ENCODE measurements at places on chromosomes 5 and 9.

- no peak for DNase-seq
These were observed 286.3 kb downstream of the CDH18 start for GRCh38 chr5:19701731-19702130.

GRCh38 chr5:136793300-136793699 is 428.0 kb upstream of the TRPC7 start:
- DNase-seq, result no peak

DNA sequence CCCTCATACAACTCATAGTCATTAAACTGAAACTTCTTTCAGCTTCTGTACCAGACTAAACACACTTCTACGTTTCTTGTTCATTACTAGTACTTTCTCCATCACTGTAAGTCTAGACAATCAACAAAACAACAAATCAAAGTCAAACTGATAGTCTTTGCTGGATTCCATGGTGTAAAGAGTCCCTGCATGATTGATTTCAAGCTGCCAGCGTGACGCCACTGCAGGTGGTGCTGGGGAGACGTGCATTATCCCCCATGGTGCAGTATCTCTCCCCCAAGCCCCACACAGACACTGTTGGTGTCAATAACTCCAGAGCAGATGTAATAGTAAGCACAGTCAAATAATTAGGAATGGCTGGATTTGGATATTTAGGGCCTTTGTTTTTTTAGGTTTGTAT is 10.7 kb upstream of the SLC2A8 start:
- DNase-seq, result no peak

DNA sequence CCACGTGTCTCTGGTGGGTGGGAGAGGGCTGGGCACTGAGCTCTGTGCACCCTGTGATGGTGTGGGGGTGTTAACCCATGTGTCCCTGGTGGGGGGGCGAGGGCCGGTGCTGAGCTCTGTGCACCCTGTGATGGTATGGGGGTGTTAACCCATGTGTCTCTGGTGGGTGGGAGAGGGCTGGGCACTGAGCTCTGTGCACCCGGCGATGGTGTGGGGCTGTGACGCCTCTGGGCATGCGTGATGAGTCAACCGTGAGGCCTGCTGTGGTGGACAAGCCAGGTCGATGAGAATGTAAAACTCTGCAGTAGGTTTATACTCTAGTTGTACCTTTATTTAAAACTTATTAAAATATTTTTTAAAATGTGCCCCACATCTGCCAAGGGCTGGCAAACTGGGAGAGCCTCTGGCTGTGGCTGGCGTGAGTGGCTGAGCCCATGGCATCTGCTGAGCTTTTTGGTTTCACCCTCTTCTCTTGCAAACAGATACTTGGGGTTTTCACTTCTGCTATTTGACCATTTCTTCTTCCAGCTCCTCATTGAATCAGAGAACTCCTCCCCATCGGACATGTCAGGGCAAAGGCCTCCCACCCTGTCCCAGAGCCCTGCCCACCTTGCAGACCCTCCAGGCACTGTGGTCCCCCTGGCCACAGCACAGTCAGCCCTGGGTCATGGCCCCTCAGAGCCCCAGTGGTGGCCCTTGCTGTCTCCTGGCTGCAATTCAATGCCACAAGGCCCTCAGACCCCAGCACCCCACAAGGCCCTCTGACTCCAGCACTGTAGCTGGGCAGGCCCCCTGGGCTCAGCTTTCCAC is 18.5 kb upstream of the EXOC3 start:
- peak; percentile 92 for DNase-seq

DNA sequence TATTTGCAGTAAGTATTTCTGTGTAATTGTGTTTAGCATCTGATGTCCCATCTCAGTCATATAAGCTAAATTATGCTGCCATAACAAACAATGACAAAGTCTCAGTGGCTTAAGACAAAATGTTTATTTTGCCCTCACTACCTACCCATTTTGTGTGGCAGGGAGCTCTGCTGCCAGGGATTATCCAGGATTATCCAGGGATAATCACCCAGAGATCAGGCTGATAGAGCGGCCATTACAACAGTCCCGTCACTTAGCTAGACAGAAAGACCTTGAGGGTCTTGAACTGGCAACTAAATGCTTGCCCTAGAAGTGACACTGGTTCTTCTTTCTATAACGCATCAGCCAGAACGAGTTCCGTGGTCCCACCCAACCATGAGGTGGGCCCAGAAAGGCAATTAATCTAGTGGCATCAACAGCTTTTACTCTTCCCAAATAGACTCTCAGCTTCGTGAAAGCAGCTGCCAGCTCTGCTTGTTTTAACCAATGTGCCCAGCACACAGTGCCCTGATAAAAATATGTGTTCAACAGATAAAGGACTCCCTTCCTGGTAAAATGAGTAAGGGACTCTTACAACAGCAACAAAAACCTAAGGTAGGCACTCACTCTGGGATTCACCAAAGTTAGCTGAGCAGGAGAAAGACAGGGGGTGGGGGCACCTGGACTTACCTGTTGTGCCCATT is 22.8 kb downstream of the CCDC69 start:
- no peak for DNase-seq

- DNase-seq, result no peak
These were observed 80.4 kb downstream of the TEK start for GRCh38 chr9:27189426-27189825.

DNA sequence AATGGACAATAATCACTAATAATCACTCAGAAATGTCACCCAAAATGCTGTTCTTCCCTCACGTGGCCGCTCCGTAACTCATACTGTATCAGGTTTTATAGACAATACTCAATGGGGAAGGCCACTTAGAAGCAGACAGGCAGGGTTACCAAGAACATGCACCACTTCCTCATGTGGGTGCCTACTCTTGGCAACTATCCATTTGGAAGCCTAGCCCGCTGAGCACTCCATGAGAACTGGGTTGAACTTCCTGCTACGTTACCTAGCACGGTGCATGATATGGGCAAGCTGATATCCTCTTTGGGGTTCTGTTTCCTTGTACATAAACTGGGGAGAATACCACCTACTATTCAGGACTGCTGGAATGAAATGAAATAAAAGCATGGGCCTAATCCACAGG is 14.3 kb downstream of the DAP start:
- DNase-seq, result peak; percentile 87

DNA sequence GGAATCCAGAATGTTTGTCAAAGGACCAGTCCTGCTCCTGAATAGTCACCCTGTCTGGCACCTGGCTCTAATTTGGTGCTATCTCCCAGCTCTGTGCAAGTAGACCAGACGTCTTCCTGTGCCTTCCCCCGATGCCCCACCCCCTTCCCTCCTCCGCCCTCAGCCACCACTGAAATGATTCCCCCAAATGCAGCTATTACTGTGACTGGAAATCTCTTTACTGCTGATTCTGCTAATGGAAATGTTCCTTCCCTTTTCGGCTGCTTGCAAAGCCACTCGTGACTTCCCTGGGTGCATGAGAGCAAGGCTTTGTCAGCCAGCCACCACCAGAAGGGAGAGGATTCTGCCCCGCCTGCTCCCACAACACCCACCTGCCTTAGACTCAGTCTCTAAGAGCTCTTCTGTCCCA is 11.4 kb downstream of the ASTN2 start:
- no peak for DNase-seq

GRCh38 chr9:32503008-32503407 is 23.0 kb downstream of the RIGI start:
- no peak for DNase-seq

- no peak for DNase-seq
These were observed 7.2 kb downstream of the SLC2A6 start for GRCh38 chr9:133471551-133472276.

DNA sequence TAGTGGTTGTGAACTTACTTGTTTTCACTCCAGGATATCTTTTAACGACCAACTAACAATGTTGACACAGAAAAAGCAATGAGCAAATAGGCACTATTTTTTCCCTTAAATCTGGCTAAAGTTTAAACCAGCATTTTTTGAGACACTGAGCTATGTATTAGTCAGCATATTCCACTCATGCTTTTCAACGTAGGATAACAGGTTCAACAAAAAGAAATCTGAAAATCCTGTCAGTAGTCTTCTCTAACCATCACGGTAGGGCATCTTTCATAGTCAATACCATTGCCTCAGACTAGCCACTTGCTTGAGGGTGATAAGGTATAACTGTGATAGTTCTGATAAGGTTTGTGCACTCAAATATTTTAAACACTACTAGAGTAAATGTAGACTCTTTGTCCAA is 1177.3 kb upstream of the NUDT12 start:
- DNase-seq, result no peak

- DNase-seq, result peak; percentile 54
These were observed 1111.1 kb downstream of the TAF11L14 start for GRCh38 chr5:18745042-18745987.

DNA sequence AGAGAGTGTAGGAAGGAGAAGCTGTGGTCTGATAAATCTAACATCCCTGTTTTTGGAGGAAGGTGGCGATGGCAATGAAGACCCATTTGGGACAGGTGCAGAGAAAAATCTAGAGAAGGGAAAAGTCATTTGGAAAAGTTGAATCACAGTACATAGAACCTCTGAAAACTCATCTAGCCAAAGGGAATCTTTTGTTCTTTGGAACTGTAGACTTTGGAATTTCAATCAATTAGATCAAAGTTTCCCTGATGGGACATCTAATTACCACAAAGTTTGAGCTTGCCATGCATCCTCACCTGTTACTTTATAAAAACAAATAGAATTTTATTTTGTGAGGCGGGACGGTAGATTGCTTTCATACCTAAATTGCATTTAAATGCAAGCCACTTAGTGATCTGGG is 294.9 kb downstream of the TRPM3 start:
- no peak for DNase-seq

GRCh38 chr5:74938250-74938933 is 72.2 kb upstream of the FAM169A start:
- peak; percentile 46 for DNase-seq

DNA sequence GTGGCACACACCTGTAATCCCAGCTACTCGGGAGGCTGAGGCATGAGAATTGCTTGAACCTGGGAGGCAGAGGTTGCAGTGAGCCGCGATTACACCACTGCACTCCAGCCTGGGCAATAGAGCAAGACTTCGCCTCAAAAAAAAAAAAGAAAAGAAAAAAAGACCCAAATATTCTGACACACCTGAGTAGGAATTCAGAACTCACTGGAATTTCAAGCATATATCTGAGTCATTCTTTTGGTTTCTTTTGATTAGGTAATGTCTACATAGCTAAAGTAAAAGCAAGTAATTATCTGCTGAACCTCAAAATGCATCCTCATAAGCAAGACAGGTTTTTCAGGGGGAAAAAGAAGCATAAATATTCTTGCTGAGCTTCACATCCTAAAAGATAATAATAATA is 35.9 kb downstream of the ANKRD31 start:
- no peak for DNase-seq

Data from MV-4-11 (cell line).